ENCODE measurements at places on chromosomes 6 and 20.

- DNase-seq = no peak
Observed at GRCh38 chr6:2763876-2764540, 1.2 kb upstream of the WRNIP1 start.

DNA sequence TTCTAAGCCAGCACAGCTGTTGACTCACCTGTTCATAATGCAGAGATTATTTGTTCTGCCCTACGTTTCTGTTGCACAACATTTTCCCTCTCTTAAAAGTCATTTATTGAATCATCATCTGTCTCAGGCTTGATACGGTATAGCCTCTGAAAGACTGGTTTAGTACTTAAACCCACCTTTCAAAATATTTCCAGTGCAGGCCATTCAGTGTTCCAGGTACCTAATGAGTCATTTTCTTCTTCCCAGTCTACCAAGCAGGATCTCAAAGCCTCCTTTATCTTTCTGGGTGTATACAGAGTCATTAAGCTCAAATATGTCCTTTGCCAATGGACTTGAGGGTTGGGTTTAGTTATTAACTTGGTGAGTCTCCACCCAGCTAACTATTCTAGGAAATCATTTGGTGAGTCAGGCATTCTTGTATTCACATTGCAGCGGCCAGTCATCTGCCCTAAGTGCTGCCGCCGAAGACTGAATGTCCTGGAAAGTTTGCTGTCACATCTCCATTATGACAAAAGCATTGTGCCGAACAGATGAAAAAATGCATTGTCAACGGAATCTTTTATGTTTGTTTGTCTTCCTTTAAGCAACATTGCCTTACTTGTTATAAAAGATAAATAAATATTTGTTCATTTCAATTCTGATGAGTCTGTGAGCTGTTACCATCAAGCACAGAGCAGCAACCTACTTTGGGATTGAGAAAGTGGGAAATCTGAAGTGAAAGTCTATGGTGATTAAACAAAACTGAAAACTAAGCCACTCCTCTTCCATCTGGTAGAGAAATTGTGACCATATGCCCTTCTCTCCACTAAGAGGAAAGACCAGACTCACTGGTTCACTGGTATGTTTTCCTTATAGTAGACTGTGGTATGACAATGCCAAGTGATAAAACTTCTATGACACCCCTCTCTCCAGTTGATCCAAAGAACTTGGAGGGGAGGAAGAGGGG, 14.3 kb upstream of the FAM135A start:
- DNase-seq = no peak

DNA sequence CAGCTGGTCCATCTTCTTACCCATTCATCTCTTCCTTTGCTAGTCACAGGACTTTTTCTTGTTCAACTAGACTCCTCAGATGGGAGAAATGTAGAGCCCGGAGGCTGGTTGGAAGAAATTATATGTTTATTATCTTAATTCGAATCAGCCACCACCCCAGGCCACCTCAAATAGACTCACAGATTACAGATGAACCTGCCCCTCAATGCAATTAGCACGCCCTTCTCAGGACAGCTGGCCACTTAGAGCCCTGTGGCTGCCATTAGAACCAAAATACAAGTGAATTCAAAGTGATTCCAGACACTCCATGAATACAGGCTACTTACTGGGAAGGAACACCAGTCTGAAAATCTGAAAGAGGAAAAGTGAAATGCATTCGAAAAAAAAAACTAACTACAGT, 176.4 kb downstream of the MAFB start:
- DNase-seq = no peak

DNA sequence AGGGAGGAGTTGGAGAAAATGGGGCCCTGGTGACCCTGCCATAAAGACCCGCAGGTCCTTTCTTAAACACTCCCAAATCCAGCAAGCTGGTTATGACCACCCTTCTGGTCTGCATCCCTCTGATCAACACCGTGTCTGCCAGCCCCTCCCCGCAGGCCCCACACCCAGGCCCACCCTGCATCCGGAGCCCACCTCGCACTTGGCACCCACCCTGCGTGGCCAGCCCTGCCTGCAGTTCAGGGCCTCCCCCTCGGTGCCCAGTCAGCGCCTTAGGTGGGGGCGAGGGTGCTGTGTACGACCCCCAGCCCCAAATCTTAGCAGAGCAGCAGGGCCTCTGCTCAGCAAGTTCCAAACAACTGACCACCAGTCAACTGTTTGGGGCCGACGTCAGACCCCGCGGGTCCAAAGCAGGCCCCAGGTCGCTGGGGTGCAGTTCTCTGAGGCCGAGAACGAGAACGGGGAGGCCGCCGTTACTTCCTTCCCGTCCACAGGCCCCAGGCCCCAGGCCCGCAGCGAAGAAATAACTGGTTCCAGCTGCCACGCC, 1.2 kb downstream of the ACSS1 start:
- DNase-seq = no peak

DNA sequence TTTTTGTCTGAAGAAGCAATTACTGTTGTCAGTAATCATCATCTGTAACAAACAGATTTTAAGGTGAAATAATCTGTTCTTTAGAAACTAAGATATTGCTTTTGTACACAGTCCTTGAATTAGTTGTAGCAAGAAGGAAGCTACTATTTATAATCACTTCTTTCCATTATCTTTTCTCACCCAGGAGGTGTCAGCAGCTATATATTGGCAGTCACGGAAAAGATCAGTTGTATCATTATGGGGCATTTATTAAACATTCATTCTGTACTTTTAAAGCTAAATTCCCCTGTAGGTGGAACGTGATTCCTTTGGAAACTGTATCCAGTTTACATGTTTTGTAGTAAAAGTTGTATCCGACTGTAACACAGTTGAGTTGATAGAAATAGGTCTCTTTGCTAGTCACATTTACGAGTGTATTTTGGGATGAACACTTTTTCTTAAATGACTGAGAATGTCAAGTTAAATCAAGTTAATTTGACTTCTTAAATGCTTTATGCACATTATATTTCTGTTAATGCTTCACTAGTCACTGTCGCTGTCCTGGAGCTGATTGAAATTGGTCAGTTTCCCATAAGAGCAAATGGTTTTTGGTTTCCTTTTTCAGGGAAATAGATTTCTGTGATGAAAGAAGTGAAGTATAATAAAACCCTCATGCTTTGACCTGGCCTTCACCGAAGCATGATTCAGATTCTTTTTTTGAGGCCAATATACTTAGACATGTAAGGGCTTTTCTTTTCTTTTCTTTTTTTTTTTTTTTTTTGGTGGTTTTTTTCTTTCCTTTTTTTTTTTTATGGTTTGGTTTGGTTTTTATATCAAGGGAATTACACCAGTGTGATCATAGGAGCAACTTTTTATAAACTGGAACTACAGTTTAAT, 5.1 kb downstream of the QKI start:
- DNase-seq = no peak

DNA sequence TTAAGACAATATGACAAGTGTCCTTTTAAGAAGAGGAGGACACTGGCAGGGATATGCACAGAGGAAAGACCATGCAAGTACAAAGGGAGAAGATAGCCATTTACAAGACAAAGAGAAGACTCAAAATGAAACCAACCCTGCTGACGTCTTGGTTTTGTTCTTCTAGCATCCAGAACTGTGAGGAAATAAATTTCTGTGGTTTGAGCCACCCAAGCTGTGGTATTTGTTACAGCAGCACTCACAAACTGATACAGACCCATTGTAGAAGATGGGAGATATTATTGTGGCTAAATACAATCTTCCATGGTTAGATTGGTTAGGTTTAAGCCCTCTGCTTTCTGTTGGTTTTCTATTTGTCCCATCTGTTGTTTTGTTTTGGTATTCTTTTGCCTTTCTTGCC, 88.6 kb upstream of the SLC35F1 start:
- DNase-seq = no peak

DNA sequence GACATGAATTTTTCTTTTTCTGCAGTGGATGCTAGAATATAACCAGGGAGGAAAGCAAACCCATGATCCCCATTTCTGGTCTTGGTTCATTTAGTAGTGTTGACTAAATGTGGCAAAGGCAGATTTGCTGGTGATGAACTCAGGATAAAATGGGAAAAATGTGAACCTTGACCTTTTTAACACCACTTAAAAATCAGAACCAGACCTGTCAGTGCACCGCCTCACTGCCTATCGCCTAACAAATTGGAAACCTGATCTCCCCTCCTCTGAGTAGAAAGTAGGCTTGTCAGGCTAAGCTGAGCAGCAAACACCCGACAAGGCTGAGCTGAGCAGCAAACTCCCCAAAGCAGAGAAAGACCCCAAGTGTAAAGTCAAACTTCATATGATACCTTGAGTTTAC, 254.8 kb downstream of the FOXC1 start:
- no peak for DNase-seq

Measured in effector CD8-positive, alpha-beta T cell (primary cell).